ENCODE measurements at places on chromosomes 5 and 9.

DNA sequence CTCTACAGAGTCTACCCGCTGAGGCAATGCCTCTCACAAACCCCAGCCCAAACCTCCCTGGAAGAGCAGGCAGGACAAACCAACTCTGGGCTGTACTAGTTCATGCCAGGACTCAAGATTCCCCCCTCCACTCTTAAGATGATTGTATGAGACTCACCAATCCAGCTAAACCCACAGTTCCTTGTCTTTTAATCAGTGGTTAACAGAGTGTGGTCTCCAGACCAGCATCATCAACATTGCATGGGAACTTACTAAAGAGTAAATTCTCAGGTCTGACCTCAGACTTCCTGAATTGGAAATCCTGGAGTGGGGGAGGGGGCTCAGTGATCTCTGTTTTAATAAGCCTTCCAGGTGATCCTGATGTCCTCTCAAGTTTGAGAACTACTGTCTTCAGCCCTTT, 240.9 kb downstream of the GAS1 start:
- DNase-seq: no peak

DNA sequence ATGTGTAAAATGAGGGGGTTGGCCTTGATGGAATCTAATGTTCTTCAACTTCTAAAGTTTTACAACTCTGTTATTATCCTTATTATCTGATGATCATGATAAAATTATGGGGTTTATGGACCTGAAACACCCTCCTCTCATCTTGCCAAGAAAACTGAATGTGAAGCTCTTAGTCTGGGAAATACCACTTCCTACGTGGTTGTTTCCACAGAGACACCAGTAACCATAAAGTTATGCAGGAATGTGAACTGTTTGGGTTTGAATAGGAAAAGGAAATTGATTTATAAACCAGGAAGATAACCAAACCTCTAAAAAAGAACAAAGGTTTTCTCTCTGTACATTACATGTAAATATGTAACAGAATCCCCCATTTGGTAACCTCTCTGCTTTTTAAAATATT, 28.3 kb upstream of the RAI14 start:
- no peak for DNase-seq

GRCh38 chr5:121937762-121938161, 24.0 kb upstream of the SRFBP1 start:
- DNase-seq: no peak

- DNase-seq: no peak
These were observed 1897.5 kb downstream of the EFNA5 start for GRCh38 chr5:105773241-105773640.

DNA sequence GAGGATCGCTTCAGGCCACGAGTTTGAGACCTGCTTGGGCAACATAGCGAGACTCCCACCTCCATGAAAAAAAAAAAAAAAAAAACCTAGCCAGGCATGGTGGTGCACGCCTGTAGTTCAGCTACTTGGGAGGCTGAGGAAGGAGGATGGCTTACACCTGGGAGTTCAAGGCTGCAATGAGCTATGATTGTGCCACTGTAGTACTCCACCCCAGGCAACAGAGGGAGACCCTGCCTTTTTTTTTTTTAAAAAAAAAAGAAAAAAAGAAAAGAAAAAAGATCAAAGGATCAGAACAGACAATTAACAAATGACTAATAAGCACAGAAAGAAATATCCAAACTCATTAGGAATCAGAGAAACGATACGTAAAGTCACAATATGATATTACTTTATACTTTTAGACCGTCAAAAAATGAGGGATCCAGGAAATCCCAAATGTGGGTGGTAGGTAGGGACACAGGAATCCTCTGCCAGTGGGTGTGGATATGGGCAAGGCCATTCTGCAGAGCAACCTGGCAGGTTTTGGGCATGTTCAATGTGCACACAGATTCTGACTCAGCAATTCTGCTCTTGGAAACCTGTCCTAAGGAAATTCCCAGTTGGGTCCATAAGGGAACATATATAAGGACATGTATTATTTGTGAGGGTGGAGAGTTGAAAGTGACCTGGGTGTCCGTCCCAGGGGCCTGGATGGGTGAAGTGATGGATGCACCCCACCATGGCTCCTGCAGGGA, 144.7 kb upstream of the TBC1D2 start:
- DNase-seq: no peak

DNA sequence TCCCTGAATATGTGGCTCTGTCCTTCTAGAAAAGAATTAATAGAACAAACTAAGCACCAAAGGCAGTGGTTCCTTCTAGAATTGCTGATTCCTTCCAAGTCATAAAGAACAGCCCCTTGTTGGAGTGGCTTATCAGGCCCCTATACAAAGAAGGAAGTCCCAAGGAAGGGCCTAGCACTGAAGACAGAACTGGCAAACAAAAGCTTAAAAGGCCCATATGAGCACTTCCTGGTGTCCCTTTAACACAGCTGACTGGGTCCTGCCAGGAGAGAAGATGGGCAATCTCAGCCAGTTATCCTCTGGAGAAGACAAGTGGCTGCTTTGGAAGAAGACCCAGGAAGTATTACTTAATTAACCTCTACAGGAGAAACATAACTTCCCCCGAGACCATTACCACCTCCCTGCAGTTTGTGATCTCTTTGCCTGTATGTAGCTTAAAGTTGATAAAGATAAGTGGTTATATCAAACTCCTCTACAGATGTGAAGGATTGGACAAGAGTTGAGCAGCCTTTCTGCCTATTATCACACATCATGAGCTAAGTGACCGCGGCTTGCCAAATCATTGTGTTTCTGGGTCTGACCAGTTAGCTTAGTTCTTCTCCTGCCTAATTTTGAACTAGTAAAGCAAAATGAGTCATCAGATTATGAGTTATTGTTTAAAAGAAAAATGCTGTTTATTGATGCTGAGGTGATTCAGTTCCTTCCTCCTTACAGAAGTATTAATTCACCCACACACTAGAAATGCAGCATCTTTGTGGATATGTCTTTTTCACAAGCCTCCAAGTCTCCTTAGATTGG, 13.3 kb upstream of the STING1 start:
- DNase-seq: no peak

GRCh38 chr5:170603578-170604565, 100.1 kb downstream of the KCNIP1 start:
- peak; percentile 30 for DNase-seq

DNA sequence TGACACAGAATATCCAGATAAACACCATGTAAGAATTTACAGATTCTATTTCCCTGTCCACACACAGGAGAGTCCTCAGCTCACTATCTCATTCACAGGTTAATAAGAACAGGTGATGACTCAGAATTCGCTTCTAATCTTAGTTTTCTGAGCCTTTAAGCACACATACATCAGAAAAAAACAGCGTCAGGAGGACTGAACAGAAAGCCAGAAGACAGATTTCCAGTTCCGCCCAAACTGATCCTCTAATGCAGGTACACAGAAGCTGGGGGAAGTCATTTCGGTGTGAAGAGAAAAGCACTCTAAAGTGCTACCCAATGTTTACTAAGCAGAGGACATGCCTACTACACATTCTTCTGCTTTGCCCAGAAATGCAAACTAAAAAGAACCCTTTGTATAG, 1.6 kb downstream of the CEMIP2 start:
- DNase-seq: no peak

DNA sequence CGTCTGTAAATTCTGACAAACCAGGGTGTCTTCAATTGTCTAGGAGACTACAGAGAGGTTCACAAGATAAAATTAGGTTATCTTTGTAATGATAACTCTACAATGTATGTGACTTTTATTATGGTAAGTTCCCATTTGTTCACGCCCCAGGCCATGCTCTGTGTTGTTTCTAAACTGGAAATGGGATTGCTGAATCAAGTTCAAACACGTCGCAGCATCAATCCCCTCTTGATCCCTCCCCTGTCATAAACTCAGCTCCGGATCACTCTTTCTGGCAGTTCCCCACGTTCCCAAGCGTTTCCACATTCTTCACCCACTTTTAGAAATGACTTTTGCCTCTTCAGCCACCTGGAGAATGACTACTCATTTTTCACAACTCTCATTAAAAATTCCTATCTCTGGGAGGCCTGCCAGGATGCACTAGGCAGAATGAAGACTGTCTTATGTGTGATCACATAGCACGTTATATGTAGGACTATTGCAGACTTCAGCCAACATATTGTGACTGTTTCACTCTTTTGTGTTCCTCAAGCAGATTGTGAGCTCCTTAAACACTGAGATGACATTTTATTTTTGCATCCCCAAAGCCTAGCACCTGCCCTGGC, 1124.2 kb upstream of the WWC1 start:
- DNase-seq: no peak

GRCh38 chr5:72667708-72668107, 148.8 kb upstream of the TNPO1 start:
- DNase-seq: no peak

- DNase-seq: no peak
These were observed 11.3 kb downstream of the SIL1 start for GRCh38 chr5:139186752-139187326.

All from stimulated activated CD4-positive, alpha-beta T cell treated with anti-CD3 and anti-CD28 coated beads, Interleukin-4, amount 100 ng/mL, for 1 hour (primary cell).